ENCODE measurements at places on chromosomes 7 and 10. TPM values are rescaled to one million over a fixed set of nuclear protein-coding genes. Genes with fewer than 3 reads are reported as not detected.

- H3K27ac ChIP-seq = peak overlapping the region; percentile 10
- no peaks in the 10 kb centered on the region for H3K36me3 ChIP-seq
- H3K4me3 ChIP-seq = no peak overlapping the region
These were observed 97.4 kb upstream of the PIK3CG start for GRCh38 chr7:106767498-106768323.

DNA sequence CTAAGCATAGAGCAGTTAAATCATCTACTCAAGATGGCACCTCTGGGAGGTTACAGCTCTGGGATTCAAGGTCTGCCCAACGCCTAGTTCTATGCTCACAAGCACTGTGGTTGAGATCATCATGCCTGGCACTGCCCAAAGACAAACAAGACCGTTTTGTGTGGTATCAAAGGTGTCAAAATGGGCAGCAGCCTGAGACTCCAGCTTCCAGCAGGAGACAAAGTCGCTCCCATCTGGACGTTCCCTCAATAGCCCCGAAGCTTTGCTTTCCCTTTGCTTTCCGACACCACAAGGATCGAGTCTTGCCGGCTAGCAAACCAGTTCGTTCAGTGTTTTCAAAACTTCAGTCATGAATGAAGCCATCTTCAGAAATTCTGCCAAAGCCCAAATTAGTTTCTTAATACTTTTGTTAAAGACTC, 5.1 kb downstream of the HABP2 start:
- H3K36me3 ChIP-seq = no peaks in the 10 kb centered on the region
- H3K27ac ChIP-seq = peak overlapping the region; percentile 67
- no peak for DNase-seq
- H3K4me3 ChIP-seq = no peak overlapping the region

NUPR2 gene
- total RNA-seq = not detected

- no peaks in the 10 kb centered on the region for H3K36me3 ChIP-seq
- no peaks in the 10 kb centered on the region for H3K4me1 ChIP-seq
- DNase-seq = no peak
- H3K27me3 ChIP-seq = no peaks in the 10 kb centered on the region
These were observed 2.8 kb downstream of the PVRIG start for GRCh38 chr7:100222445-100223132.

DNA sequence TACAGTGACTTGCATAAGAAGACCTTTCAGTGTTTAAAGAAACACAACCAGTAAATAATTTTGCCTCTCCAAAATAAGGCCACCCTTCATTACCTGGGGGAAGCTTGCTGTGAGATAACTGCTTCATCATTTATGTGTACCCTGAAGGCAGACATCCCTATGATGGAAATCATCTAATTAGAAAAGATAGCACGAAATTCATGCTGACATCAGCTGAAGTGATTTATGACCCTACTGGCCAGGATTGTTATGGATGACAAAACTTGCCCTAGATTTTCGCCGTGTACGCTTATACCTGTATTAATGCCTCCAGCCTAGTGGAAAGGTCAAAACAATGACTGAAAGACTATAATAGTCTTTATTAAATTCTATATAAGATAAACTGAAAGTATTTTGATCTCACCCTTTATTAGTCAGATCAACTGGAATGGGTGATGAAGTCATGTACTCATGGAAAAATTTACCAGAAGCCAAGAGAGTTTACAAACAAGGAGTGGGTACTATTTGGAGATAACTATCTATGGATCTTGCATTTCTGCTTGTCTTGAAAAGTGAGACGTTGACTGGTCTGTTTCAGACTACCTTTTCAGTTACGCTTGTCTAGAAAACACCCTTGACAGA, 114.2 kb downstream of the PPP1R3A start:
- H3K27me3 ChIP-seq = no peaks in the 10 kb centered on the region
- H3K4me3 ChIP-seq = no peak overlapping the region
- no peaks in the 10 kb centered on the region for H3K36me3 ChIP-seq
- H3K4me1 ChIP-seq = no peaks in the 10 kb centered on the region

- DNase-seq = peak; percentile 31
- peaks cover 6% of the 10 kb centered on the region for H3K4me1 ChIP-seq
- no peak overlapping the region for H3K27ac ChIP-seq
- no peaks in the 10 kb centered on the region for H3K27me3 ChIP-seq
- H3K4me3 ChIP-seq = no peak overlapping the region
- H3K36me3 ChIP-seq = no peaks in the 10 kb centered on the region
These were observed 572 bp upstream of the BHLHA15 start for GRCh38 chr7:98210513-98211220.

DNA sequence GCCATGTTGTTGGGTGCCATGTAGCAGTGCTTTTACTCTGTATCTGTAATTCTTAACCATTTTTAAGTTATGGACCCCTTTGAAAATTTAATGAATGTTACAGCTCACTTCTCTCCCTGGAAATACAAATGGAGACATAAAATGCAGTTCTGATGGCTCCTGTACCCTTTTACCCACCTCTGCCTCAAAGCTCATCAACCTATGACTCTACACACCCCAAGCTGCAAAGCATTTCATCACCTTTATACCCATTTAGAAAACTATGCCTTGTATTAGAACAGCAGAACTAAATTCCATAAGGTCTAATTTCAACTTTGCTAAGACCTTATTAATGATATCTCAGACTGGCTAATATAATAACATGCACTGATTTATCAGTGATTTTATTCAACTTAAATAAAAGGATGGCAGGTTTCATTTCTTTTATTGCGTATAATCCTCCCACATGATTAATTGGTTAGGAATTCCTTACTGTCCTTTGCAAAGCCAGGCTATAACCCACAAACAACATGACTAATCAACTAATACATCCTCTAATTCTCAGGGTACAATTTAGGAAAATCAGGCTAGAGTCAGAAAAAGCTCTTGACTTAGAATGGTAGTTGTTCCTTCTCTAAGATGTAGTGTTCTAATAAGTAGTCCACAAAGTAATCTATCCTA, 68.1 kb downstream of the CPEB3 start:
- no peak for DNase-seq
- H3K27ac ChIP-seq = no peak overlapping the region
- H3K36me3 ChIP-seq = no peaks in the 10 kb centered on the region
- H3K4me3 ChIP-seq = no peak overlapping the region

GRCh38 chr10:103534621-103535498, 41.4 kb downstream of the NEURL1 start:
- no peak for DNase-seq
- no peak overlapping the region for H3K4me3 ChIP-seq
- H3K36me3 ChIP-seq = no peaks in the 10 kb centered on the region
- H3K4me1 ChIP-seq = no peaks in the 10 kb centered on the region

- no peak for DNase-seq
- H3K27me3 ChIP-seq = no peaks in the 10 kb centered on the region
- H3K4me1 ChIP-seq = peaks cover 26% of the 10 kb centered on the region
- no peak overlapping the region for H3K4me3 ChIP-seq
These were observed 5.7 kb downstream of the LDB3 start for GRCh38 chr10:86673827-86674581.

GRCh38 chr10:11181978-11182377, 164.3 kb downstream of the CELF2 start:
- H3K4me3 ChIP-seq = no peak overlapping the region
- no peaks in the 10 kb centered on the region for H3K4me1 ChIP-seq
- DNase-seq = no peak
- no peaks in the 10 kb centered on the region for H3K27me3 ChIP-seq
- H3K27ac ChIP-seq = no peak overlapping the region

GRCh38 chr10:132316133-132316532, 8.4 kb upstream of the STK32C start:
- no peaks in the 10 kb centered on the region for H3K4me1 ChIP-seq
- no peak for DNase-seq
- no peak overlapping the region for H3K4me3 ChIP-seq

DNA sequence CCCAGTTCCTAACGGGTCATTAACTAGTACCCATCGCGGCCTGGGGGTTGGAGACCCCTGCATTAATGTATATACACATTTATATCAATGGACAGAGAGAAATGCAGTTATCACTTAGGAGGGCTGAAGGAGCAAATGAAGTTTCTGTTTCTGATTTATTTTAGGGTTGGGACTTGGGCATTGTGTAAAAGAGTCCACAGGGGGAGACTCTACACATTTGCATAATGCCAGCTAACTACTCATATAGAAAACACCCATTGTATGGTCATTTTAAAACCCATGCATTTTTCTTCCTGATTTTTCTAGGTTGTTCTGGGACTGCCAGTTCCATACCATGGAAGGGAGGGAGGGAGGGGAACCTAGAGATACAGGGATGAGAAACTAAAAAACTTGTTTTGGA, 23.5 kb downstream of the BCCIP start:
- H3K27ac ChIP-seq = no peak overlapping the region
- no peak overlapping the region for H3K4me3 ChIP-seq
- H3K4me1 ChIP-seq = no peaks in the 10 kb centered on the region
- no peak for DNase-seq

DNA sequence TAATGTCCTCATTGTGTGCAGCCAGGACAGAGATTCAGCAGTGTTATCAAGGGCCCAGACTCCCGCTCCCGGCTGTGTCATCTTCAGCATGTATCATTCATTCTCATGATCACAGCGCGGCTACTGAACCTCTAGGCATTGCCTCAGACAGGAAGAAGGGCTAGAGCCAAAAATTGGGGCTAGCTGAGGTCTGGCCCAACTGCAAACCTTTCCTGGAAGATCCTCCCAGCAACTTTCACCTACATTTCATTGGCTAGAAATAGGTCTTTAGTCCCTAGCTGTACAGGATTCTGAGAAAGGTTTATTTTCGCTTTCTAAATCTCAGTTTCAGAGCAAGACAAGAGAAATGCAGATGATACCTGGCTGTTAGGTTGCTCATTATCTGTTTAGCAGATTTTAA, 81.9 kb downstream of the CREM start:
- no peaks in the 10 kb centered on the region for H3K27me3 ChIP-seq
- no peak overlapping the region for H3K27ac ChIP-seq
- no peak overlapping the region for H3K4me3 ChIP-seq
